ENCODE measurements at places on chromosomes 11 and 22.

- DNase-seq: no peak
Measured at GRCh38 chr11:72758690-72759389, 6.6 kb upstream of the ARAP1 start.

DNA sequence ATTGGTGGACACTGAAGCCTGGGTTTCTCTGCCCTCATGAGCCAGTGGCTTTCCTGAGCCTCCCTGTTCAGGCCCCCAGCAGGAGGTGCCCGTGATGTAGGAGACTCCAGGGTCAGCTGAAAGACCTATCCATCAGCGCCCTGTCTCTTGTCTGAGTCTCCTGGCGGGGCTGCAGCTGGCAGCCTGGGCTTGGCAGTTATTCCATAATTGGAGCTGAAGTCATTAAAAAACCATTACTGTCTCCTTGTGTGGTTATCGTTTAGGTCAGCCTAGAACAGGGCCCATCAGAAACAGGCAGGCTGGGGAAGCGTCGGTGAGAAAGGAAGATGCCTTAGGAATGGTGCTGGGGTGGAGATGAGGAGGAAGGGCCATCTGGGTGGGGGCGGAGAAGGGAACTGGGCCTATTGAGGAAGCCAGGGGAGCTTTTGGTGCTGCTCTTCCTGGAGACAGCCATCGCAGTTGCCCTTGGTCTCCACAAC is 5.0 kb downstream of the TUB start:
- no peak for DNase-seq

DNA sequence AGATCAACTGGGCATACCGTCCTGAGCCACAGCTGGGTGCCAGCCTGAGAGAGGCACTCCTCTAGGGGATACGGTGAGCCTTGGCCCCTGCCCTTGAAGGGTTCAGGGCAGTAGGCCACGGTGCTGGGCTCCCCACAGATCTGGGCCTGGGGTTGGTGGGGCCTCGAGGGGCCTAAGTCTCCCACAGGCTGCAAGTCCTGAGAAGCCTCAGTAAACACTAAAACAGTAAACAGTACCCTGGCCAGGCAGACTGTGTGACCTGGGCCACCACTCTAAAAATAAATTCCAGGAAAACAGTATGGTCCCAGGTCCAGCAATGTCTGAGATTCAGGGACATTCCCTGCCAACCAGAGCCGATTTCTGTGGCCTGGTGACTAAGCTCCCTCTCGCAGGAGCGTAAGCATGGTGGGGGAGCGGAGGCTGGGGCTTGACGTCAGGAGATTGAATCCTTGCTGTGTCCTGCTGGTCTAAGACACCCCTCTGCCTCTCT is 2.3 kb upstream of the RHOD start:
- no peak for DNase-seq

- peak; percentile 62 for DNase-seq
Measured at GRCh38 chr11:71977743-71978418, 20.8 kb upstream of the IL18BP start.

DNA sequence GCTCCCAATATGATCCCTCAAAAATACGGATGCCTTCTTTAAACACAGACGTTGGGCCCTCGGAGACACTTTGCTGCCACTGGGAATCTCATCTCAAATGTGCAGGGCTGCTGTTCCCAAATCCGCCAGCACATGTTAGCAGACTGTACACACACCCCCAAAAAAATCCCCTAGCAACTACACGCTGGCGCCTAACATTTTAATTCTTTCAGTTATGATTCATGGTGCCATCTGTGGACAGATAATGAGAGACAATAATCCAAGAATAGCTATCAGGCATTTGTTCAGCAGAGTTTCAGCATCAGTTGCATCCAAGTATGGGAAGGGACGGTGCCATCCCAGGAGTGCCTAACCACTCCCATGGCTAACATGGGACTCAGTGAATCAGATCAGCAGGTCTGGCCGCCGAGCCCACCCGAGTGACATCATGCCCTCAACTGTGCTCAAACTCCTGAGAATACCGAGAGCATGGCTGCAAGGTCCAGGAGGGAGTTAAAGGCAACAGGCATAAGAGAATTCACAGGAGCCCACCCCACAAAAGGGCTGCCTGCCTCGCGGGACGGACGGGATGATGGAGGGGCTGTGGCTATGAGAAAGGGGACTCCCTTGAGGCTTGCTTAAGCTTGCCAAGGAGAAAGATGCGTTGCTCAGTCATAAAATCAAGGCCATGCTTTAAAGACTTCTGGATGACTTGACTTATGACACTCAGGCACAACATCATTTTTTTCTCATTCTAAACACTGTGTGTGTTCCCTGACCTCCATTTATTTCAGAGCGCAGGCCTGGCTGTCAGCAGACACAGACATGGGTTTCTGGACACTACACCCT is 337.0 kb downstream of the SHANK2 start:
- DNase-seq: no peak

GRCh38 chr11:46718155-46719019 is 626 bp upstream of the F2 start:
- peak; percentile 31 for DNase-seq

DNA sequence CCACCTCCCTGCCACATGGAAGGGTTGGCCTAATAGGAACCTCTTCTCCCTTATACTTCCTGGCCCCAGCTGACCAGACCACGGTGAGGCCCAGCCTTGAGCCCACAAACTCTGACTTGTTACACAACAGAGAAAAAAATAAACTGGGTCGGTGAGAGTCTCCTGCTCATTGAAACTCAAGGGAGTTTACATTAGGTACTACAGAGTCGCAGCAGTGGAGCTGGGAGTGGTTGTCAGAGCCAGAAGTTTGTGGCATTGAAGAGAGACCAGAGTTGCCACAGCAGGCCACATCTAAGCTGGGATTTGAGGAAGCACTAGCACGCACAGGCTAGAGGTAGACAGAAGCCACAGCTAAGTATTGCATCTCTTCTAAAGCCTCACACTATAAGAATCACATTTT is 296.2 kb downstream of the DDX10 start:
- DNase-seq: no peak

- DNase-seq: no peak
Measured at GRCh38 chr11:111419181-111419580, 40.1 kb upstream of the POU2AF1 start.

GRCh38 chr22:42649246-42650099 is at the start of gene CYB5R3:
Gene CYB5R3, minus strand, starts transcription at chr22:42649392. Its CDS starts 77 bp downstream, at chr22:42649315.
- DNase-seq: peak; percentile 77

GRCh38 chr11:84922212-84922805 is 704.8 kb downstream of the DLG2 start:
- DNase-seq: no peak

DNA sequence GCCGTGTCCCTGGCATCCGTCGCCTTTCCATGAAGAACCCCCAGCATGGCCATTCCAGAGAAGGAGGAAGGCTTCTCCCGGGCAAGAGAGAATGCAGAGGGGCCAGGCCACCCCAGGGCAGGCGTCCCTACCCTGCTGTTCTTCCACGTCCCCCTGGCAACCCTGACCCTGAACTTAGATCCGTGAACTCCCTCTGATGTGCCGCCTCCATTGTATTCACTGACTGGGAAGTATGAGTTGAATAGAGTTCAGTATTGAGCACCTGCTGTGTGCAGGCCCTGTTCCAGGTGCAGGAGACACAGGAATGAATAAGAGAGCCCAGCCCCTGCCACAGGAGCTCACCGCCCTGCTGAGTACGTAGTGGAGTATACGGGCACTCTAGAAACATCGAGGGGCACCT is 29.1 kb upstream of the RELT start:
- no peak for DNase-seq

GRCh38 chr11:57210781-57211180 is 26.3 kb downstream of the APLNR start:
- peak; percentile 57 for DNase-seq

- no peak for DNase-seq
Measured at GRCh38 chr11:116694349-116694725, 78.5 kb downstream of the BUD13 start.

DNA sequence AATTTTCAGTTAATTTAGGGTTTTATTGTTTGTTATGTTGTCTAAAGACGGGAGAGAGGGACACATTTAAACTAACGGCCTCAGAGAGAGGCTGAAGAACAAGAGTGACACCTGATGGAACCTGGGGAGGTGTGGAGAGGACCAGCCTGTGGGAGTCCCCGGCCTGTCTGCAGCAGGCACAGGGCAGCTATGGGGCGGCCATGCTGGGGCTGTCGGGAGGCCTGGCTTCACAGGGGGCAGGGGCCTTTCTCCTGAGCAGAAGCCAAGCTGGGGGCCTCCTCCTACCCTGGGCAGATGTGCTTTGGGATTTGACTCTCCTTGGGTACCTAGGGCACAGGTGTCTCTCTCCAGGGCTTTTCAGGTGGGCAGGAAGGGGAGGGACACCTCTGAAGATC is 21.9 kb downstream of the RELT start:
- DNase-seq: no peak

GRCh38 chr11:118379497-118379896 is 20.1 kb downstream of the UBE4A start:
- DNase-seq: no peak

DNA sequence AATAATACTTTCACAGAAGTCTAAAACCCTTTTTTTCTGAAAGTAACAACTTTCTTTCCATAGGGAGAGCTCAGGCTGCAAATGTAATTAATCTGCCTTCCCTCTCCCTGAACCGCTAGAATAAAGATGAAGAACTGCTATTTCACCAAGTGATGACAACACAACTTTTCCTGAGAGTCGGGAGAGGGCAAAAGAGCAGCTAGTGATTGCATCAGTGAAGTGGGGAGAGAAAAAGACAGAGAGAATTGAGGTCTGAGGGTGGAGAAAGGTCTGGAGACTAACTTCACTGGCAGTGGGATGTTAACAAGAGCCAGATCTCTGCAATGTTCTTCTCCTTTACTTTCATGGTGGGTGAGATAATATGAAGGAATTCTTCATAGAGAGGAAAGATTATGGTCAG is 10.9 kb upstream of the MPEG1 start:
- no peak for DNase-seq

GRCh38 chr11:110479108-110480101 is 49.7 kb downstream of the FDX1 start:
- peak; percentile 9 for DNase-seq

- DNase-seq: peak; percentile 57
Measured at GRCh38 chr11:118434553-118435289, 1.6 kb upstream of the KMT2A start.

- DNase-seq: no peak
Measured at GRCh38 chr11:128450882-128451651, 136.3 kb downstream of the ETS1 start.

DNA sequence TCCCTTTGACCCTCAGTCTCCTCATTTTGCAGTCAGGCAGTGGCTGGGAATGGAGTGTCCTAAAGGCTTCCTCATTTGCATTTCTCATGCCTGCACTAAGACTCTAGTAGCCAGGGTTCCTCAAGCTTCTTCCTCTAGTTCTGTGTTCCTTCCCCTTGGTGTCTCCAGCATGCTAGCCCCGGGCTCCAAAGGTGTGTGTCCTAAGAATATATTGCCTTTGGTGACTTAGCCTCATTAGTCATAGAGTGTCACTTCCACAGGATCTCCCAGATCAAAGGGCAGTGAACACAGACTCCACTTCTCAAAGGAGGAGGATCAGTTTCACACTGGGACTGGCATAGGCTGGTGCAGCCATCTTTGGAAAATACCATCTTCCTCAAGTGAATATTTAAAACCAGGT is 21.4 kb upstream of the ACER3 start:
- no peak for DNase-seq

GRCh38 chr22:29654420-29654819 is 51.0 kb downstream of the NF2 start:
- no peak for DNase-seq

DNA sequence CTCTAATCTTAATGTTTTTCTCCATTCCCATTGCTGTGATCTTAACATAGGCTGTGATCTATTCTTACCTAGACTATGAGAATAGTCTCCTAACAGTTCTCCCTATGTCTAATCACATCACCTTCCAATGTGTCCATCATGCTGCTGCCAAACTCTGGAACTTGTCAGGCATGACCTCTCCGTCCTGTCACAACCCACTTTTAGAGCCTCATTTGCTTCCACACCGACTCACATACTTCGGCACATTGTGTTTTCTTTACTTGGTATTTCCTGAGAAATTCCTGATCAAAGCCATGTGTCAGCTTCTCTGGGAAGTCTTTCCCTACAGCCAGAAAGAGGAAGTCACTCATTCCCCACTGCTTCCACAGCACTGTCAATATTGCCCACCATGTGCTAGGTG is 40.5 kb upstream of the BIRC3 start:
- DNase-seq: peak; percentile 30

GRCh38 chr11:62680825-62681240 is 2.0 kb upstream of the UBXN1 start:
- DNase-seq: peak; percentile 84

DNA sequence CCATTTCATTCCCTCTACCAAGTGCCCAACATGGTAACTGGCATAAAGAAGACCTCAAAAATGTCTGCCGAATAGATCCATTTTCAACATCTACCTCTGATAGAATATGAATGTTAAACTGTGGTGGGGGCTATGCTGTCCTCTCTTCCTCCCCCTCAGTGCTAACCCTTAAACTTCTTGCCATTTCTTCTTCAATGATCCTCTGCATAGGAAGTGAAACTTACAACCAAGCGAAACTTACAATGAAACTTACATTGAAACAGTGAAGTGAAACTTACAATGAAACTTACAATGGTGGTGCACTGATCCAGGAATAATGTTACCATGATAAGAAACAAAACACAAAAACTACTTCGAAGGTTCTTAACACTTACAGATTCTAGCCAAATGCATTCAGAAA is 4.7 kb downstream of the RTCB start:
- DNase-seq: no peak

DNA sequence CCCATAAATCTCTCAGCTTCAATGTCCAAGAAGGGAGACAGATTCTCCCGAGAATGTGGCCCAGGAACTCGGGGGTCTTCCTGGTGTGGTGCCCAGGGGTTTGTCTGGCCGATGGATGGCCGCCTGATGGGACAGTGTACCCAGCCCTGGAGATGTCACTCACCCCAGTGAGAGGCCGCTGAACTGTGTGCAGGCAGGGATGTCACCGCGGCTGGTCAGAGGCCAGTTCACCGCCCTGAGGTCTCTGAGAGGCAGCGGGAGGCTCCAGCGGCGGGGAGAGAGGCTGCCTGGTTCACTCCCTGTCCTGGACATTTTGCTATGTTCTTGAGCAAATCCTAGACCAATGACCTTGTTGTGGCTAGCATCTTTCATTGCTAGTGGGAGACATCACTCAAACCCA is 1349.5 kb downstream of the BRD1 start:
- no peak for DNase-seq

GRCh38 chr11:9120664-9121468 is 29.5 kb upstream of the SCUBE2 start:
- DNase-seq: peak; percentile 46

GRCh38 chr22:19747551-19747950 is 13.0 kb upstream of the TBX1 start:
- DNase-seq: no peak

GRCh38 chr11:12508151-12508751 is 130.9 kb downstream of the PARVA start:
- DNase-seq: peak; percentile 86

- no peak for DNase-seq
Measured at GRCh38 chr11:116693102-116693570, 79.7 kb downstream of the BUD13 start.

GRCh38 chr11:12076840-12077534 is 33.4 kb upstream of the MICAL2 start:
- DNase-seq: no peak

DNA sequence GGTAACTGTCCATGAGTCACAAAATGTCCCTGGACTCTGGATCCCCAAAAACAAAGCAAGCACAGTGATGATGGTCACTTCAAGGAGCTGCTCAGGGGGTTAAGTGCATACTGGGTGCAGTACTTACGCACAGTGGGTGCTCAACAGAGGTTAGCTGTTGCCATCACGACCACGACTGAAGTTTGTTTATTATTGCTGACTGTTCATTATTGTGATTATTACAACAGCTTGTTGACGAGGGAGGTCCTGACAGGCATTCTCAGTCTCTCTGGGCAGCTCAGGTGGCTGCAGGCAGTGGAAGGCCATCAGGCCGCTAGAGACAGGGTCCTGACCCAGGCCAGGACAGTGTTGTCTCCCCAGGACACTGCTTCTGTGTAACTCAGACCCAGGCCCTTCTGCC is 418.8 kb downstream of the SHANK2 start:
- no peak for DNase-seq
